ENCODE measurements at places on chromosomes 5 and 9. TPM values are rescaled to one million over a fixed set of nuclear protein-coding genes. Genes with fewer than 3 reads are reported as not detected.

Gene SPATA31E1
- not detected for total RNA-seq

Gene PROB1
- 3.7 TPM for total RNA-seq

Gene GABRA1
- not detected for total RNA-seq

Gene MARCOL
- total RNA-seq = not detected

Gene PKD2L2
- total RNA-seq = not detected

Gene RALGPS1
- 1.5 TPM for total RNA-seq

Gene GKAP1
- 2.0 TPM for total RNA-seq

Gene PCDHGB3
- total RNA-seq = 2.6 TPM

Gene C9orf153
- total RNA-seq = 0.34 TPM

Gene MRPL22
- 23.1 TPM for total RNA-seq

Gene CCL21
- 1.4 TPM for total RNA-seq

Gene ALDOB
- total RNA-seq = 0.22 TPM

Gene TMEM171
- 0.77 TPM for total RNA-seq

Gene SLC4A9
- not detected for total RNA-seq

Gene PDZD2
- total RNA-seq = 0.33 TPM

Gene BAAT
- total RNA-seq = not detected

Gene EGR1
- 3.4 TPM for total RNA-seq

Gene PRELID2
- total RNA-seq = 31.4 TPM

Gene SLC6A19
- total RNA-seq = not detected

Gene NR2F1-AS1
- 31.0 TPM for total RNA-seq

Gene SNCAIP
- total RNA-seq = 8.9 TPM

Gene LCN12
- 0.11 TPM for total RNA-seq

Gene ADCY2
- under 0.01 TPM for total RNA-seq
